ENCODE measurements at places on chromosomes 1 and 21. TPM values are rescaled to one million over a fixed set of nuclear protein-coding genes. Genes with fewer than 3 reads are reported as not detected.

DNA sequence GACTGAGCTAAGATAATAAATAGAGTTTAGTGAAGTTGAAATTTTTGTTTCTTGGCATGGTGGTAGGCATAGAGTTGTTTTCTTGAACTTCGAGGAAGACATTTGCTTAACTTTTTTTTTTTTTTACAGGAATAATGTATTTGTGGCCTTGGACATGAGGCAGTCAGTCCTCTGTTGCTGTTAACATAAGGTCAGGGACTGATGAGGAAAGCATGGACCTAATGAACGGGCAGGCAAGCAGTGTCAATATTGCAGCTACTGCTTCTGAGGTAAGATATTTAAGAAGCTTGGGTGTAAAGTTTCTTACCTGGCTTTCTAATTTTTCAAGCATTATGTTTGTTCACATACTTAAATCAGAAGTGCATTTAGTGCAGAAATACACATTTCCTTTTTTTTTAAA, 51.5 kb downstream of the RALGPS2 start:
- no peak for DNase-seq

DNA sequence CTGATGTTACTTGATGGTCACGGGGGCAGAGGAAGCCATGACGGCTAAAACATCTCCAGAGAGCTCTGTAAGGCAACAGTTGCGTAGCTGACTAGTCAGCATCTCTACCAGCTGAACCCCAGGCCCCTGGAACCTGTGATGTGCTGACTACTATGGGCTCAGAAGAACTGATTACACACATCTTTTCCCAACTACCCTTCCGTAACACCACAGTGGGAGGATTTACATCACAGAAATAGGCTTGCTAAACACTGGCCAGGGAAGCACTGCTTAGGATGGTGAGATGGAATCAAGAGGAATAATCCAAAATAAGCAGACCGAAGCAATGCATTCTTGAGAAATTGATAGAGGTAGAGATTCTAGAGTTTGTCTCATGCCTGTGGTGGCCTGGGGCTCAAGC, 122.5 kb downstream of the SMYD2 start:
- DNase-seq = no peak

DNA sequence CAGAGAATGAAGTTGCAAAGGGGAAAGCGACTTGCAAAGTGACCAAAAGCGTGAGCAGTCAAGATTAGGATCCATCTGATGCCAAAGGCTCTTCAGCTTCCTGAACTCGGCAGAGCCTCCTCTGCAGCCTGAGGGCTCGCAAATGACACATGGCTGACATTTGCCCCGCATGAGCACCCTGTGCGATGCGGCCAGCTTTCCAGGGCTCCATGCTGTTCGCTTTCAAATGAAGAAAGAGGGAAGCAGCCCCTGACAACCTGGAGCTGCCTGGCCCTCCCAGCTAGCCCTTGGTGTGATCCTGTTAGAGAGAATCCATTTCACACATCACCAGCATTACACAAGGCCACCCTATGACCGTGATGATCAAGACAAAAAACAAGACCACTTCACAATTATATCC, 20.2 kb upstream of the FAM131C start:
- no peak for DNase-seq

- DNase-seq = peak; percentile 60
Observed at GRCh38 chr1:88655685-88656299, 28.3 kb upstream of the PKN2 start.

DNA sequence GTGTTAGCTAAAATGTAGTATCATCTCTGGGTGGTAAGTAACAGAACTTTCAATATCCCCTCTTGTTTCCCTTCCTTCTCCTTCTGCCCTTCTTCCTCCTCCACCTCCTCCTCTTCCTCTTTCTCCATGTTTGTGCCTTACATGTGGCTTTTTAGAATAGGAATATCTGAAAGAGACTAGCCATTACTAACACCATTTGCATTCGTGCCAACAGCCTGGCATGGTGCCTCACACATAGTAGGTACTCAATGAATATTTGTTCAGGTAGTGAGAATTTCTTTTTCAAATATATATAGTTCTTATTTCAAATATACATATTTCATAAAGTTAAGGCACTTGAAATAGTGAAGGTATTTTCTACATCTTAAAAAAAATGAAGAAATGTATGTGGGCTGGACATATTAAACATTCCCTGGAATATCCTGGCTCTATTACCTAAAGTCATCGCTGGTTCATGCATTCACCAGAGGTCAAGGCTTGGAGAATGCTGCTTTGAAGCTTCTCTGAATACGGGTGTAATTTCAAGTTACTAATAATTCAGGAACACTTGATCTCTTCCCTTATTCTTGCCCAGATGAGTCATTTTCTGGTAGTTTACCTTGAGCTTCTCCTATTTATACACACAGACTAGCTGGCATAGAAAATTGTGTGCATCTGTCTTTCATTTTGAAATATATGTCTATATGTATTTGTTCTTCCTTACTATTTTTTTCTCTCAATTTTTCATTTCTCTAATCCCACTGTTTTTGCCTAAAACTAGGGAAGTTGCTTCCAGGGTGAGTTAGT, 319.4 kb downstream of the TGFB2 start:
- DNase-seq = peak; percentile 94

DNA sequence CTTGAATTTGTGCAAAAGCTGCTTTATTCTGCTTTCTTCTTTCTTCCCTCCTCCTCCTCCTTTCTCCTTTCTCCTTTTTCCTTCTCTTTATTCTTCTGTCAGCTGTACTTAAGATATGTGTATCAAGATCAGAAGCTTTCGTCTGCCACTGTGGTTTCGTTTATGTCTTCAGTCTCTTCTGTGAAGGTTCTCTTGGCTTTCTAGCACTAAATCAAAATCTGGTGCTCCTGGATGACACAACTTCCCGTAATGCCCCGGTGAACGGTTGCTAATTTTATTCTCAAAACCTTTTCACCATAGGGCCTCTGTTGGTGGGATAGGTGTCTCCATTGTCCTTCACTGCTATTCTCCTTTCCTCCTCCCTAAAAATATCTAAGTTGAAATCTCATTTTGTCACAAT, 5.0 kb downstream of the ATF6 start:
- no peak for DNase-seq

DNA sequence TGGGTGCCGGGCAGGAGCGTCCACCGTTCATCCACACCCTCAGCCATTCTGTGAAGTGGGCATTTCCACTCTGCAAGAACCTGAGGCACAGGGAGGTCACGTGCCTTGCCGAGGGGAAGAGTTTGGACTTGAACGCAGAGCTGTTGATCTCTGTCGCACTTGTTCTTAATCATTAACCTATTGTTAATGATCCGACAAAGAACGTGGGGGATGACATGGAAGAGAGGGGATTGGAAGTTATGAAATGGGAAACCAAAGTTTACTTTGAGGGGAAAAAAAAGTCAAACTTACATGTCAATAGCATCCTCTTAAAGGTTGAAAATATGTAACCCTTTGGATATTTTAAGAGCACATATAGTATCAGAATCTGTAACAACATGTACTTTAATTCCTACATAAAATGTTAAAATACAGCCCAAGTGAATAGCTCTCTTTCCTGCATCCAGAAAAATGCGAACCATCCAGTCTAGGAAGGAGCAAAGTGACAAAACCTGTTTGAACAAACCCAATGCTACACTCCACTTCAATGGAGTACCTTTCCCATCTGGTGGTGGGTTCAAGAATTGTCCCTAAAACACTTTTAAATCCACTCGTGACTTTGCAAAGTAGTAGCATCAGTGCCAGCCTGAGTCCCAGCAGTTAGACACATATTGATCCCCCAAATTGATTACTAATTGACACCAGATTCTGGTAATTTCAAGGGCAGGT, 75.5 kb downstream of the SETD4 start:
- DNase-seq = peak; percentile 54

Gene CATSPERE
- total RNA-seq = not detected

Gene LIPI
- total RNA-seq = not detected

Gene SH2D5
- total RNA-seq = 11.2 TPM

Gene KCNH1
- total RNA-seq = not detected

Gene HES3
- total RNA-seq = not detected

Measured in PC-3 (cell line).